ENCODE measurements at places on chromosomes 2 and 18.

DNA sequence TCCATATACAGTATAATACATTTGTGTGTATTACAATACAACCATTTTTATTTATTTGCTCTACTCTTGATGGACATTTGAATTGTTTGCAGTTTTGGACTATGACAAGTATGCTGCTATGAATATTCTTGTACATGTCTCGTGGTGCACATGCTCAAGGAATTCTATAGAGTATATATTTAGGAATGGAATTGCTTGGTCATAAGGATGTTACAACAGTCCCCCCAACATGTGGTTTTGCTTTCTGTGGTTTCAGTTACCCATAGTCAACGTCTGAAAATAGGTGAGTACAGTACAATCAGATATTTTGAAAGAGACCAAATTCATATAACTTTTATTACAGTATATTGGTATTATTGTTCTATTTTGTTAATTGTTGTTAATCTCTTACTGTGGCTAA, 24.1 kb upstream of the PLEKHM3 start:
- DNase-seq = no peak

- DNase-seq = no peak
Measured at GRCh38 chr2:36594849-36595248, 3.1 kb downstream of the FEZ2 start.

DNA sequence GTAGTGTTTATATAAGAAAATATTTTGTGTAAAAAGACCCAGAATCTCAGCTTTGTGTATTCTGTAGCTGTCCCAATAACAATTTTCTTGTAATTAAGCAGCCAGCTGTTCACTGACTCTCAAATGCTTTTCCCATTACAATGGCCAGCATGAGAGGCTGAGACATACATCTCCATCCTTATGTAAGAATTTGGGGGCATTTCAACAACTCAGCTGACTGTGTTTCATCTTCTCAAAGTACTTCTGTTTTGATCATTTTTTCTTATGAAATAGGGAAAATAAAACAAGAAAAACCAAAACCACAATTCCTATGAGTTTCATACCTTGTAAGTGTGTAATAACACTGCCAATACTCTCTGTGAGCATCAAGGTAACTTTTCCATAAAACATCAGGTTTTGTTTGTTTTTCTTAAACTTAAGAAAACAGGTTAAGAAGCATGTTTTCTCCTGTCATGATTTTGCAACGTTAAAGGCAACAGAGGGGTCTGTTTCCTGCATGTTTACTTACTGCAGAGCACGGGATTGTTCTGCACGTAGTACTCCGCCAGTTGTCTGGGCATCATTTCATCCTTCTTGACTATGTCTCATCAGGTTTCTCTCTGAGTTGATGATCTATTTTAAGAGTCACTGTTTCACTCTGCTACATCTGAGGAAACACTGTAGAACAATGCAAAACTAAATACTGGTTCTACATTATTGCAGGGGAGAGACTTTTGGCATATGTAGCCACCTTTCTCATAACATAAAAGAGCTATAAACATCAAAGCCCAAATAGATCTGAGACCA, 62.9 kb upstream of the CYRIA start:
- DNase-seq = no peak

GRCh38 chr2:16006537-16007166, 66.3 kb downstream of the MYCN start:
- no peak for DNase-seq

DNA sequence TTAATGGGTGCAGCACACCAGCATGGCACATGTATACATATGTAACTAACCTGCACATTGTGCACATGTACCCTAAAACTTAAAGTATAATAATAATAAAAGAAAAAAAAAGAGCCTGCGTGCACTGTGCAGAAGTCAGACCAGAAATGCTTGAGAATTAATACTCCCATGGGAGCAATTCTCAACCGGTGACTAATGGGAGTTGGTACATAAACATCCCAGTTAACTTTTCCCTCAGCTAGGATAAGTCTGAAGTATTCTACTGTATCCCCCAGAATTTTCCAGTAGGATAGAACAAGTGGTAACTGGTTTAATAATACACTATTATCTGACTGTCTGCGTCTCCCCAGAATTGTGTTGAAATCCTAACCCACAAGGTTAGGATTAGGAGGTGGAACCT, 113.6 kb upstream of the COL5A2 start:
- DNase-seq = no peak

GRCh38 chr2:164692114-164692513, 70.8 kb upstream of the GRB14 start:
- DNase-seq = no peak

DNA sequence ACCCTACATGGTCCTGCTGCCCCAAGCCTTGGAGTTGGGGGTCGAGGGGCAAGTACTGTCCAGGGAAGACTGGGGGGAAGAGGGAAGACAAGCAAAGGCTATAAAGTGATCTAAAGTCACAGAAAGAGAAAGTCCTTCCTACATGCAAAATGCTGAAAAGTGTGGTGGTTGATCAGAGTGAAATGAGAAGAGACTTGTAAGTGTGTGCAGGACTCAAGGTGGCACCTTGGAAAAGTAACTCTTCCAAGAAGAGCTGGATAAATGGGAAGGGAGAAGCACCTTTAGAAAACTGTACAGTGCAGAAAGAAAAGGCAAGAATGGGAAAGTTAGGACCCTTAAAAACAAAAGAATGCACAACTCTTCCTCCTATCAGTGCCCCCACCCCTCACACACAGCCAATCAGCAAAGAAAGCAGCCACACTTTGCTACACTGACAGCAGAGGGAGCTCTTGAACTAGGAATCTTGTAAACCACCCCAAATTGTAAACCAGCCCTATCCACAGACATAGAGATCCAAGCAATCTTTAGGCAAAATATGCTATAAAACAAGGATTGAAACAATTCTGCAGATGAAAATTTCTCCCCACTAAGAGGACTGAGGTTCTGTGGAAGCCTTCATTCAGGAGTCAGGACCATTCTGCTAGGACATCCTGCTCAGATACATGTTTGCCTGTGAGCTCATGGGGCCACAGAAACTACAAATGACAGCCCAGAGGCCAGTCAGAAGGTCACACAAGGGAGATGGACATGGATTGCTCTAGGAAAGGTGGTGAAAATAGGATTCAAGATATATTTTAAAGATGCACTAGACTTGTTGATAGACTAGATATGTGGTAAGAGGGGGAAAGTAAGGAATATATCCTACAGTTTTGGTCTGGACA, 146.4 kb downstream of the FTCDNL1 start:
- no peak for DNase-seq

- no peak for DNase-seq
Measured at GRCh38 chr2:186697536-186697935, 3.7 kb downstream of the FAM171B start.

DNA sequence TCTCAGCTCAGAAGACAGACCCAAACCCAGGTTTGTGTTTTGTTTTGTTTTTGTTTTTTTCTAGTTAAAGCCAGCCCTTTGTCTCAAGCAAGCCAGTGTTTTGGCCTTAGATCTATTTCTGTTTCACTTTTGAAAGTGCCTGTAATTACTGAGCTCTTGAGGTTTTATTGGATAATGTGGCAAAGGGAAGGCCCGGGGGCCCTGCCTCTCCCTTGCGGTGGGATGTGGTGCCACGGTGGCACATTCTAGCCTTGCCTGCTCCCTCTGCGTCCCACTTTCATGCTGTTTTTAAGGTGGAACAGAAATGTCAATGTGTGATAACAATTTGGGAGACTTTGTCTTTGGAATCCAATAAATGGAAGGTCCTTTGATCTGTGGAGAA, 2.5 kb downstream of the HPCAL1 start:
- DNase-seq = no peak

DNA sequence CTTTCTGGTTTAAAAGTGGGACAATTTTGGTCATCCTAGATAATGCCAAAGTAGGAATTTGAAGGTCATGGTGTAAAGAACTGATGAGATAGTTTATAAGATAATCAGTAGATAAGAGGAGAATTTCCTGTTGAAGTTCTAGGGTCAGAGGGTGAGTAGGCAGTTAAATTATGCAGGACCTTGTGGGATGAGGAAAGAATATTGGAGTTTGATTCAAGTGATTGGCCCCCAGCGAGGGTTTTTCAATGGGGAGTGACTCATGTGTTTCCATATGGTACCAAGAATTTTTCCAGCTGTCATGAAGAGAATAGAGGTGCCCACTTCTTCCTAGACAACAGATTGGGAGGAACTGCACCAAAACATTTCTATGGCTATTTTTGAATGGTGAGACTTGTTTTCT, 940.2 kb upstream of the ZEB2 start:
- no peak for DNase-seq

GRCh38 chr2:154795651-154796050, 97.2 kb downstream of the KCNJ3 start:
- DNase-seq = no peak

- DNase-seq = no peak
Measured at GRCh38 chr2:182910965-182911364, 44.5 kb upstream of the FRZB start.

- no peak for DNase-seq
Measured at GRCh38 chr2:186737732-186738508, 44.1 kb downstream of the FAM171B start.

DNA sequence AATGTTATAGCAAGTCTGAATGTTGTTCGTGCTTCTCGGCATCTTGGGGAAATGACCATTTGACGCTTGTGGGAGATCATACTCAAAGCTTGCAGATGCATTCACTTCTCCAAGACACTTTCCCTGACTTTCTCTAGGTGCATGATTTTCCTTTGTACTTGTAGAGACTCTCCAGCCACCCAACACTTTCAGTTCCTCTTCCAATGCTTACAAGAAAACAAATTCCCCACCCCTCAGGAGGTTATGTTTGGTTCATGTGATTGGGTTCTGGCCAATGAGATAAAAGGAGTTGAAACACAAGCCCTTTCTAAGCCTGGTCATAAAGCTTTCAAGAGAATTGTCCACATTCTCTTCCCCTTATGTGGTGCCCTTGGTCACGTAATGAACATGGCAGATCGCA, 156.3 kb downstream of the EPHA4 start:
- no peak for DNase-seq

DNA sequence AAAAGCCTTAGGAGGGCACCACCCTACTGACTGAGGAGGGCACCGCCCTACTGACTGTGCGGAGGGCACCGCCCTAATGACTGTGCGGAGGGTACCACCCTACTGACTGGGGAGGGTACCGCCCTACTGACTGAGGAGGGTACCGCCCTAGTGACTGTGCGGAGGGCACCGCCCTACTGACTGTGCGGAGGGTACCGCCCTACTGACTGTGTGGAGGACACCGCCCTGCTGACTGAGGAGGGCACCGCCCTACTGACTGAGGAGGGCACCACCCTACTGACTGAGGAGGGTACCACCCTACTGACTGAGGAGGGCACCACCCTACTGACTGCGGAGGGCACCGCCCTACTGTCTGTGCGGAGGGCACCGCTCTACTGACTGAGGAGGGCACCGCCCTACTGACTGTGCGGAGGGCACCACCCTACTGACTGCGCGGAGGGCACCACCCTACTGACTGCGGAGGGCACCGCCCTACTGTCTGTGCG, 150.2 kb upstream of the NFATC1 start:
- DNase-seq = peak; percentile 8

DNA sequence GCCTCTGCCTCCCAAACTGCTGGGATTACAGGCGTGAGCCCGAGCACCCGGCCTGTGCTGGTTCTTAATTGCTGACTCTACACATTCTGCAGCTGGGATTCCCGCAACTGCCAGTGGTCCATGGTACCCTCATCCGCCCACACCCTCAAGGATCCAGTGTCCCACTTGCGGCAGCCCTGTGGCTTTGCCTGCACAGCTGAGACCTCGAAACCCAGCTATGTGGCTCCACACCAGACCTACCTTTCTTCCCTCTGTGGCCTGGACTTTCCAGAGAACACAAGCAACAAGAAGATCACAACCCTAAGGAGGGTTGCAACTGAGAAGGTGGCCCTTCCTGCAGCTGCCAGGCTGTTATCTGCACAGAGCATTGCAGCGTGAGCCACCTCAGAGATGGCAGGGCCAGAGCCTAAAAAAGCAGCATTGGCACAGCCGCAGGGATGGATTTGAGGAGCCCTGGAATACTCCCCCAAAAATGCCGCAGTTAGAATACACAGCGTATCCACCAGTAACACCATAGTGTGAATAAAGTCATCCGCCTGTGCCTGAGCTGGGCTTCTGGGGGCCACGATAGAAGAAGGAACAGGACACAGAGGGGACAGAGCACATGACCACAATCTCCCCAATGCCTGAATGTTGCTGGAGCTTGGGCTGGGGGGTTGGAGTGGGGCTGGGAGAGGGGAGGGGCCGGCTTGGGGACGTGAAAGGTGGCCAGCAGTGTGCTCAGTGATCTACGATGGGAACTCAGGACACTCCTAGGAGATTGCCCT, 1.9 kb downstream of the GPR55 start:
- no peak for DNase-seq

GRCh38 chr2:71878626-71879508, 268.8 kb downstream of the CYP26B1 start:
- DNase-seq = no peak

GRCh38 chr2:65129286-65129825, 550 bp downstream of the RAB1A start:
- no peak for DNase-seq

DNA sequence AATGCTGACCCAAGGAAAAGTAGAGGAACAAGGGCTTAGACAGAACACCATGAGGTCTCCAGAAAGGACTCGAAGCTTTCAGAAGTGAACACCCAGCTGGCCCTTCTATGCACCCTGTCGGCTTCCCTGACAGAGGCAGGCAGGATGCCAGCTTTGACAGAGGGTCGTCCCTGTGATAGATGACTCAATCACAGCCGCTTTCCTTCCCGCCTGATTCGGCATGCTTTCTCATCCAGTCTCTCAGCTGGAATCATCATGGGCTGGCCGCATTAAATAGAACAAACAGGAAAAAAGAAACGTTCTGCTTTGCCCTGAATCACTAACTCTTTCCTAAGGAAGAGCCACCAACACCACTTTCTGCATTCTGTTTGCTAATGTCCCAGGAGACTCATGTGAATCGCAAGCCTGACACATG, 140.3 kb upstream of the RAB12 start:
- no peak for DNase-seq

- no peak for DNase-seq
Measured at GRCh38 chr18:32349728-32350395, 120.8 kb downstream of the GAREM1 start.

- no peak for DNase-seq
Measured at GRCh38 chr2:30862054-30862651, 54.9 kb upstream of the CAPN13 start.

DNA sequence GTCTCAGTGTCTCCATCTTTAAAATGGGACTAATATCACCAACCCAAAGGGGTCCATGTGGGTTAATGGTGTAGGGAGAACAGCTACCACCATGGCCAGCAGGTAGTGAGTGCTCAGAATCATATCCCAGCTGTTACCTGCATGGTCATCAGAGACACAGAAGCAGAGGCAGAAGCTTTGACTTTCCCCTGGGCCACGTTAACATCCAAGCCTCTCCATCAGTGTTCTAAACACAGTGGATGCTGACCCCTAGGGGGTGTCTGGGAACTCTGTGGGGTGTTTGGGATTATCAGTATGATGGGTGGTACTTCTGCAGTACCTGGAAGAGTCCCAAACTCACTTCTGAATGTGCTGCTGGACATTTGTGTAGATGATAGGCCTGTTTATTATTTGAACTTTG, 93.6 kb downstream of the GYPC start:
- DNase-seq = no peak

DNA sequence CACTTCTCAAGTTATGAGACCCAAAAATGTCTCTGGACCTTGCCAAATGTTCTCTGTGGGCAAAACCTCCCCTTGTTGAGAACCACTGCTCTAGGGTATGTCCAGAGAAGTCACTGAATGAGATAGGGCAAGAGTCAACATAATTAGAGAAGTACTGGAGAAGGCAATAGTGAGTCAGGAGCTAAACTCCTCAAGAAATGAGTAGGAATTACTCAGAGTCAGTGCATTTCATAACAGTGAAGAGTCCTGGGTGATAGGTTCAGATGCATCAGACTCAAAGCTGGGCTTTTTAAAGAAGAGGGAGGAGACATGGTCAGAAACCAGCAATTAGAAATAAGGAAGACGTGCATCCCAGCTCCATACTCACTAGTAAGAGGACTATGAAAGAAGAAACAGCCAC, 38.6 kb upstream of the IHH start:
- DNase-seq = no peak

All from esophagus squamous epithelium (tissue), 5 donors.